Fibroblast of skin of right biceps (primary cell): ENCODE measurements at places on chromosomes 12 and 14.

- DNase-seq = no peak
These were observed 287.2 kb upstream of the ATP2B1 start for GRCh38 chr12:89995870-89996269.

GRCh38 chr12:25896981-25897380 is 61.5 kb upstream of the RASSF8 start:
- DNase-seq = no peak

GRCh38 chr12:91400271-91400670 is 217.7 kb upstream of the DCN start:
- DNase-seq = no peak

GRCh38 chr14:72291908-72292688 is 359.9 kb downstream of the RGS6 start:
- DNase-seq = peak; percentile 41

DNA sequence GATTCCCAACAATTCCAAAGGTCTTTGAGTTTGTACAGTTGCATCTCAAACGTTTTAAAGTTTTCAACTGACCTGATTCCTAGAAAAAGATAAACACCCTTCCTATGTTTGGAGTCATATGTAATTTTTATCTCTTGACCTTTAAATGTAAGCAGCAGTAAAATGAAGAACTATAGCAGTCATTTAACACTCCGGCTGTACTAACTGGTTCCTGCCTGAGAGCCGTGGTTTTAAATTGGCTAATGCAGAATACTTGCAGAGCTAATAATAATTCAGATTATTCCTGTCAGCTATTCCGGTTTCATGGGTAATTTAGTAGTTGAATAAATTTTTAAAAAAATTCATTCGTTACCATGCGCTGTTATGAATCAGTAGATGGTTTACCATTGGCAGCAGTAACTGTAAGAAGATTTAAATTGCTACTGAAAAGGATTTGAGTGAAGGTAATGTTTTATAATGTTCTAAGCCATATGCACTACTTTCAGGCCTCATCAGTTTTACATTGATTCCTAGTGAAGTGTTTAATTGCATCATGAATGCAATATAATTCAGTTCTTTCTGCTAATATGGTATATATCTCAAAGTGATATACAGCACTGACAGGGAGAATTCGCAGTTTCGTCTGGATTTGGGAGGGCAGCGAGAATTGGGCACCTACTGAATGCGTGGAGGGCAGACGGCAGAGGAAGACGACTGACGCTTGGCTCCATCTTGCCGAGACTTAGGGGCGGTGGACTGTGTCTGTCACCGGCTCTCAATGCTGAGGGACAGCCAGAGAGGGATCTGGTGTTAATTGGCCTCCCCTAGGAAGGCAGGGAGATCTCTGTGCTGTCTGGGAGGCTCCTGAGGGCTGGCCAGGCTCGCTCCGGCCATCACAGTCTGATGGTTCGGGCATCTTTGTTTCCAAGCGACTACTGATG is 217.7 kb downstream of the PHETA1 start:
- no peak for DNase-seq

DNA sequence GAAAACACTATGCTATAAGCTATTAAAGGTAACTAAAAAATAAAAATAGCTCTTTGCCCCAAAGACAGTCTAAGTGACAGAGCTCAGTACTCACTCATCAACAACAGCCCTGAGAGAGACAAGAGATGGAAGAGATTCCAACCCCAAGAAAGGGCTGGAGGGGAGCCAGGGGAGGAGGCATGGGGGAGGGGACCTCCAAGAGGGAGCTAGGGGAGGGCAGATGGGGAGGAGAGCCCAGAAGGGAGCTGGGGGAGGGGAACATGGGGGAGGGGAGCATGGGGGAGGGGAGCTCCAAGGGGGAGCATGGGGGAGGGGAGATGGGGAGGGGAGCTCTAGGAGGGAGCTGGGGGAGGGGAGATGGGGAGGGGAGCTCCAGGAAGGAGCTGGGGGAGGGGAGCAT is 7.7 kb downstream of the SSH1 start:
- DNase-seq = peak; percentile 87

GRCh38 chr14:61565836-61566536 is 129.3 kb upstream of the HIF1A start:
- DNase-seq = peak; percentile 96

- no peak for DNase-seq
These were observed 47.3 kb downstream of the PTPN11 start for GRCh38 chr12:112466011-112466422.

DNA sequence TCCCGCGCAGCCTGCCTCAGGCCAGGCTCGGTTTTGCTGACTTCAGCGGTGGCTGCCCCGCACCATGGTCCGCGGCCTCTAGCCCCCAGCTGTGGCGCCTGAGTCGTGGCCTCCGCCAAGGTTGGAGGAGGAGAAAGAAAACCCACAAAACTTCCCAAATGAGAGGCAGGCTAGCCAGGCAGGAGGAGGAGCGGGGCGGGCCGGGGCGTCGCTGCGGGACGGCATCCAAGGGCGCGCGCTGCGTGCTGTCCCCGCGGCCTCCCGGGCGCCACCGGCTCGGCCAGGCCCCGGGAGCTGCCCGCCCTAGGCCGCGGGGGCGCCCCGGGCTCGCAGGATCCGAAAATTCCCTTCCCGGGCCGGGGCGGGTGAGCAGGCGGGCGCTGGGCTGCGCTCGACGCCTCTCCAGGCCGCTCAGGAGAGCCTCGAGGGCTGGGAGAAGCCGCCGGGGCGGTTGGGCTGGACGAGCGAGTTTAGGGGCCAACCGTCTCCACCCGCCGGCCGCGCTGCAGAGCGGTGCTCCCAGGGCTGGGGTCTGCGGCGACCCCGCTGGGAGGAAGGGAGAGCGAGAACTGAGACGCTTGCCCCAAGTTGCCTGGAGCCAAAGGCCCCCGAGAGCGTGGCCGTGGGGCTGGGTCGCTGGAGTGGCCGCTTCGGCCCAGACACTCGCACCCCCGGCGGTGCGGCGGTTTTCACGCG is at the start of gene EFS:
TSS of gene EFS (minus strand) at position 137 of the 696 bp plus-strand sequence. CDS start 147 bp downstream, outside the sequence.
- DNase-seq = peak; percentile 56

GRCh38 chr12:76024102-76024781 is 7.3 kb downstream of the PHLDA1 start:
- no peak for DNase-seq

- DNase-seq = no peak
These were observed 34.9 kb downstream of the RERGL start for GRCh38 chr12:18054925-18055619.

DNA sequence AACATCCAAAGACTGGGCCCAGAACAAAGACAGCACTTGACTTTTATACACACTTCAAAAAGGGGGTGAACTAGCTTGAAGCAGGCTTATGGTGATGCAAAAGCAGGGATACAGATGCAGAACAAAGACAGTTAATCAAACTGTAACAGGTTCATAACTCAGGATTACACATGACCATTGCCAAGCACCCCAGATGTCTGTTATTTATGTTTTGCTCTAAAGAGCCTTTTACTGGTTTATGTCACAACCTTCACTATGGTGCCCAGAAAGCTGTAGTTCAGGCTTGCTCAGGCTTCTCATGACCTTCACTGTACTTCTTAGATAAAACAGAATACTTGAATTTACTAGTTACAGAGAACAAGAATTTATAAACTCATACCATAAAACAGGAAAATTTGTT is 31.7 kb upstream of the SLC38A4 start:
- no peak for DNase-seq

DNA sequence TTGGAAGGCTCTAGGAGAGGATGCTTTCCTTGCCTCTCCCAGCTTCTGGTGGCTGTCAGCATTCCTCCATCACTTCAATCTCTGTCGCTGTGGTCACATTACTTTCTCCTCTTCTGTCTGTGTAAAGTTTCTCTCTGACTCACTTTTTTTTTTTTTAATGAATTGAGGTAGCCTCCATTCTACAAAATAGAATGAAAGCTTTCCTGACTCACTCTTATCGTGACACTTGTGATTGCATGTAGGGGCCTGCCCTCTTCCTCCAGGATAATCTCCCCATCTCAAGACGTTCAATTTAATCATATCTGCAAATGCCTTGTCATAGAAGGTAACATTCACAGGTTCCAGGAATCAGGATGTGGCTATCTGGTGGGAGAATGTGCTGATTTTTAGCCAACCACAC is 153.5 kb upstream of the HMGA2 start:
- peak; percentile 85 for DNase-seq

- no peak for DNase-seq
These were observed 146.9 kb downstream of the PHETA1 start for GRCh38 chr12:111222027-111222414.

DNA sequence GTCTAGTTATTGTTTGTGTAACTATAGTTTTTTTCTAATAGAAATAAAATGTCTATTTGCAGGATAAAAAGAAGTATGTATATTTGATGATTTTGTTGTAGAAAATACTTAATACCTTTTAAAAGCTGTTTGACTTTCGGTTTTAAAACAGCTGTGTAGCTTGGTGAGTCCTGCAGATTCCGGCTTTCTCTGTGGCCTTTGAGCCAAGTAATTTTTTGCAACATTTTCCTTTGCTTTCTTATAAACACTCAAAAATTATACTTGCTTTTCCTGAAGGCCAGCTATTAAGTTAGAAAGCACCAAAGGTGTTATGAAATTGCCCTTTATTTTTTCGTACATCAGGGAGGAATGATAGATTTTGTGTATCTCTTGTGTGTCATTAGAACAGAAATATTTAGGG is 63.6 kb downstream of the CRADD start:
- no peak for DNase-seq

DNA sequence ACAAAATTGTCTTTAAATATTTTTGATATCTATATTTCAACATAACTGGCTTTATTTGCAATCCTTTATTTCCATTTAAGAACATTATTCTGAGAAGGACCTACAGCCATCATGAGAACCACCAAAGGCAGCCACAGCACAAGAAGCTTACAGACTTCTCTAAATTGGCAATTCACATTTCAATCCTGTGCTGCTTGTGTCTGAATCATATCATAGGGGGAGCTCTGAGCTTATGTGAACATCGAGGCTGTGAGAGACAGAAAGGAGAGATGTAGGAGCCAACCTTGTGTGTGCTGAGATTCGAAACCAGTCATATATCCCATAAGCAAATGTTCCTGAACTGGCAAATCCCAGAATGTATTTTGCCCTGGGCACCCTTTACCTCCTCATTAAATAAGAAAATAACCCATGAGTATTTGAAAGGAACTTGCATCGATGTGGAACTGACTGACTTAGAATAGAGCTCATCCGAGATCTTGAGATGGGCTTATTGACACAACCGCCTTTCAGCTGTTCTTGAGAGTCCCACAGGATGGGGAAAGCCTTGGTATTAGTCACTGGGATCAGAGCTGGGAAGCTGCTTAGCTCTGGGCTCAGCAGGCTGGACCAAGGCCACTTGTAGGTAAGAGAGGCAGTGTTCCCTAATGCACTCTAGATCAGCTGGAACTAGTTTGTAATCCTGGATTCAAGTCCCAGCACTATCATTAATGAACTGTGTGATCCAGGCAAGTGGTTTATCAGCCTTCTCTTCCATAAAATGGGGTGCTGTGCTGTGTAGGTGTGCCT is 329.8 kb downstream of the CACNA1C start:
- peak; percentile 52 for DNase-seq

DNA sequence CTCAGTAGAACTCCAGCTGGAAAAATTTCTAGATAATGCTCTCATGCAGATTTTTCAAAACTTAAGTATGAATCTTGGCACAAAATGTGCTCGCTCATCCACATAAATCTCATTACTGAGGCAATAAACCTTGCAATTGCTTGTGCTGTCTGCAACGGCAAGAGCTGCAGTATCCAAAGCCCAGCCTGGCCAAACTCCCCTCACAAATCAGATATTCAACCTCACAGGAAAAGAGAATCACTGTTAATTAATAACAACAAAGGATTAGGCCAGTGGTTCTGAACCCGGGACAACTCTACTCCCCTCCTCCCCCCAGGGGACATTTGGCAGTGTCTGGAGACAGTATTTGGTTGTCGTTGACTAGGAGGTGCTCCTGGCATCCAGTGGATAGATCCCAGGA is 19.2 kb upstream of the CORO1C start:
- DNase-seq = peak; percentile 57

DNA sequence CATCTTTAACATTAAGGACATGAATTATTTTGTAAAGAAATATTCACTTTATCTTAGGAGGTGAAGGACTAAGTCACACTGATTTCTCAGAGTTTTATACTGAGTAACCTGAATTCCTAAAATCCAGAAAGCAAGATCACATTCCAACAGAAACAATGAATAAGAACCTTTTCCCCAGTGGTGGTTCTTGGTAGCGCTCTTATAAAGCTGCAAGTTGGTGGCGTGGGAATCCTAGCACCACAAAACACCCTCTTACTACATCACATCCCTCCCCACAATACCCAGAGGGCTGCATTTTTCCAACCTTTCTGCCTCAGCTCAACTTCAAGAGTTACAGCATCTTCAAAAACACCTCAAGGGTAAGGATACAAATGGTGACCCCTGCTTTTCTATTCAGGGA is 44.0 kb upstream of the SMUG1 start:
- peak; percentile 78 for DNase-seq

DNA sequence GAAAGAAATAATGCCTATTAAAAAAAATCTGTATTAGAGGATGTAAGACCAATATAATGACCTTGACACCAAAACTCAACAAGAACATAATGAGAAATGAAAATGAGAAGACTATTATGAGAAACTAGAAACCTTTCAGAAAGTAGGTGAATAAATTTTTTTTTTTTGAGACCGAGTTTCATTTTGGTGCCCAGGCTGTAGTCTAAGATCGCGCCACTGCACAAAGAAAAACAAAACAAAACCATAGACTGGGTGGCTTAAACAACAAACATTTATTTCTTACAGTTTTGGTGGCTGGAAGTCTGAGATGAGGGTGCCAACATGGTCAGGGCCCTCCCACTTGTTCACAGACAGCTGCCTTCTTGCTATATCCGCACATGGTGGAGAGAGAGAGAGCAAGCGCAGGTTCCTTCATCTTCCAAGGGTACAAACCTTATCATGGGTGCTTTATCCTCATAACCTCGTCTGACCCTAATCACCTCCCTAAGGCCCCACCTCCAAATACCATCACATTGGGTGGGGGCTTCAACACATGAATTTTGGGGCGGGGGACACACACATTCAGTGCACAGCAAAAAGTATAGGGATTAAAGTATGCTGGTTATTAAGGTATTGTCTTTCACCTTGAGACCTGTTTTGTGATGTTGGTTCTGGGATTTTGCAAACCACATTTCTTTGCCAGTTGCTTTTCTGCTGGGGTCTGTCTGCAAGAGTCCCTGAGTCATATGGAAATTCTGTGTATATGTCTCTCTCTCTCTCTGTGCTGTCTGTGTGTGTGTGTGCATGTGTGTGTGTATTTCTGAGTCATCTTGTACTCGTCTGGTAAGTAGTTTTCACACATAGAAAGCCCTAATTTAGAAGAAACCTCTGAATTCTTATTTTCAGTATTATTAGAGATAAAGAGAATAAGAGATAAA is 26.2 kb downstream of the ZCRB1 start:
- DNase-seq = peak; percentile 79
